NCI-H510A (cell line): ENCODE measurements at places on chromosomes 1 and 21.

GRCh38 chr1:246526380-246526779, 19.3 kb upstream of the SMYD3 start:
- DNase-seq = no peak

GRCh38 chr1:161266202-161266601, 7.7 kb downstream of the PCP4L1 start:
- no peak for DNase-seq

DNA sequence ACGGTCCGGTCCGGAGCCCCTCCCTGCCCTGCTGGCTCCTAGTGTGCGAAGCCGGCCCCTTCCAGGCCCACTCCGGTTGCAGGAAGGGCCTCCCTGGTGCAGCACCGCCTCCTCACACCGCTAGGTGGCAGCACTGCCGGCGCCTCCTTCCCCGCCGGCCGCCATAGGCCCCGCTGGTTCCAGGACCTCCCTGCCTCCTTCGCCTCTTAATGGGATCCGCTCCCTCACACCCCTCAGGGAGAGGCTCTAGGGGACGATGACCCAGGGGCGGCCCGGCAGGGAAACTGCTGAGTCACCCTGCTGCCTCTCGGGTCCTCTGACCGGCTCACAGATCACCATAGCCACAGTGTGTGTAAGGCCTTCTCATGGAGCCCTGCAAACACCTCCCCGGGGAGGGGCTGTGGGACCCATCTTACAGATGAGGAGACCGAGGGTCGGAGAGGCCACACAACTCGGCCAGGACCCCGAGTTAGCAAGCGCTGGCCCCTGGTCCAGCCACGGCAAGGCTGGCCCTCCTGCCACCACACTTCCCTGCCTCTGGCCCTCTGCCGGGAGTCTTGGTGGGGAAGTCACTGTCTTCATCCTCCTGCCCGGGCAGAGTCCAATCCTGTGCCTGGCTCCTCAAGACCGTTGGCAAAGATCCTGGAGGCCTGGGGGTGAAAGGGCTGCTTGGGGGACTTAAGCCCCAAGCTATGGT, 1.6 kb upstream of the AJAP1 start:
- no peak for DNase-seq

DNA sequence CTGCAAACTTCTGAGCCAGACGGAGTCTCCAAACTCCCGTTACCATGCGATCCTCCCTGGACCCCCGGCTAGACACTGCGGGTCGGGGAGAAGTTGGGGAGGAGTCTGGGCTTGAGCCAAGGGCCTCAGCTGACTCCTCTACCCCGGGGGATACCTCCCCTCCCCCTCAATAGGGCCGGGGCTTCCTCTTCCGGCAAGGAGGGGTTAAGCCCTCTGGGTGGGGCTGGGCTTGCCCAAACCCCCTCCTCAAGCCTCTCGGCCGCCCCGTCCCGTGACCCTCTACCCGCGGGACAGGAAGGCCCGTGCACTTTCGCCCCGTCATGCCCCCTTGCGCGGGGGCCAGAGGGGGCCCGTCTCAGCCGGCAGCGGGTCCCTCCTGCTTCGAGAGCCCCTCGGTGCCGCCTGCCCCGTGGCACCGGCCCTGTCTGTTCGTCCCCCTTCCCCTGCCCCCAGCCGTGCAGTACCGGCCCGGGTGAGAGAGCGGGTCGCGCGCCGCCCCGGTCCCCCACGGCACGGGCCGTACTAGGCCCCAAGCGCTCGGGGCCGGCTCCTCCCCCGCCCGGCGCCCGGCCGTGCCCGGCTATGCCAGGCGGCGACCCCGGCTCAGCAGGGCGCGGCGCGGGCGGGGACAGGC, 652 bp downstream of the ARL8A start:
- DNase-seq = no peak

DNA sequence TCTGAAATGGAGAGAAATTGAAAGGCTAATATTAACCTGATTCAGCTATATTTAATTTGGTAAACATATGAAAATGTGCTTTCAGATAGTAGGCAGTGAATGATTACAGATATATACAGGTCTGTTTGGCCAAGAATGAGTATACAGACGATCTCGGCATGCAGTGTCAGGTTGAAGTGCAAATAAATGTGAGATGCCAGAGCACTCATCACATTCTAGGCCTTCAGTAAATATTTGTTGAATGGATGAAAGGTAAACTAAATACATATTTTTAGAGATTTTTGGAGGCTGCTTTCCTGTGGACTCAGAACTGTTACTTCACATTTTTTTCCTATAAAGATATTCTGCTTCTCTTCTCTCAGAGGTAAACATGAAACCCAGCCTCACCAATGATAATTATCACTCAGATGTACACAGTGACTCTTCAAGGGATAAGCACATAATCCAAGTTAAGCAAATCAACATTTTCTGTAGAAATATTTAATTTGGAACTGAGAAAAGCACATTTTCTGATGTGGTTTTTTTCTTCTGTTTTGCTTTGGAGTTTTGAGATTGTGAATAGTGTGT, 702.9 kb downstream of the BRINP3 start:
- no peak for DNase-seq

GRCh38 chr1:230301322-230301721, 124.8 kb downstream of the PGBD5 start:
- DNase-seq = no peak

DNA sequence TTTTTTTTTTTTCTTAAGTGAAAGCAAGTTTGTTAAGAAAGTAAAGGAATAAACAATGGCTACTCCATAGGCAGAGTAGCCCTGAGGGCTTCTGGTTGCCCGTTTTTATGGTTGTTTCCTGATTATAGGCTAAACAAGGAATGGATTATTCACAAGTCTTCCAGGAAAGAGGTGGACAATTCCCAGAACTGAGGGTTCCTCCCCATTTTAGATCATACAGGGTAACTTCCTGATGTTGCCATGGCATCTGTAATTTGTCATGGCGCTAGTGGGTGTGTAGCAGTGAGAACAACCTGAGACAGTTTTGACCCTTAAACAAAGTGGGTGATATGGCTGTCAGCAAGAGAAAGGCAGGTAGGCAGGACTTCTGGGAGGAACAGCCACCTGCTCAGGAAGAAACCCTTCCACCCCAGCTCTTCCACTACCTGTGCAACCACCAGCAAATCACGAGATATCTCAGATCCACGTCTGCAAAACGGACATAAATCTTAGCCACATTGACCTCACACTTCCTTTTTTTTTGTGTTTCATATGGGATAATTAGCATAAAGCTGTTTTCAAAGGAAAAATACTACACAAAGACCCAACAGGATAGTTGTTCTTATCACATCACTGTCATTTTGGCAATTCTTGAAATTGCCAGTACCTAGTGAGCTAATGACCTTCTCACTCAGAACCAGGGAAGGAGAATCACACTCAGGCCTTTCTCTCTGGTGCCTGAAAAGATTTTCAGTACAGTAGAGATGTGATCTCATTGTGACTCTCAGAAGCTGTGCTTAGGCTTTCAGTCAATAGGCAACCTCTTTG, 34.8 kb upstream of the DUSP10 start:
- DNase-seq = no peak

- no peak for DNase-seq
These were observed 19.7 kb downstream of the SLC2A1 start for GRCh38 chr1:42938645-42939615.

DNA sequence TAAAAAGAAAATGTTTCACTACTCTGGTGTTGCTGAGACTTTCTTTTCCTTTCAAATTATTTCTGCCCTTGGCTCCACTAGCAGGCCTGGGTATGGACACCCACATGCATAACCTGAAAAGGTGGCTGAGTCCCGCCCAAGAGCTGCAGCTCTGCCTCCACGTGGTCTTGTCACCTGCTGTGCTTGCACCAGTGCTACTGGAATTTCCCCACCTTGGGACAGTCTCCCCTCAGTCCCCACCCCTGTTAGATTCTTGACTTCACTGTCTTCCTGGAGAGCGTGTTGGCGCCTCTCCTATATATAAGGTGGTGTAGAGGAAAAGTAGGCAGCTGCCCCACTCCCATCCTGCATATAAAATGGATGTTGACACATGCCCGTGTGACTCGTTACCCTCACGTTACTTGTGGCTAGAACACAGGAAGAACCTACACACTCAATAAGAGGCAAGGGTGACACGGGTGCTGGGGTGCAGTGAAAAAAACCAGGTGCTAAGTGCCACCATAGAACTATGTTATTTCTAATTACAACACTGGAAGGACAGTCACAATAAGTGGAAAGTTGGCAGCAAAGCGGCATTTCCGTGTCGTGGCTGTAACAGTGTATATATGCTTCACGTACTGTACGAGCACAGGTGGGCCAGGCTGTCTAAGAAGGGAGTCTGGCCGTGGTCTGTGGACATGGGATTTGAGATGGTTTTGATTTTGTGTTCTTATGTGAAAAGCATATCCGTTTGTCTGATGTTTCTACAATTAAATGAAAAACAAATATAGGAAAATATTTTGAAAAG, 61.0 kb downstream of the POFUT2 start:
- no peak for DNase-seq

DNA sequence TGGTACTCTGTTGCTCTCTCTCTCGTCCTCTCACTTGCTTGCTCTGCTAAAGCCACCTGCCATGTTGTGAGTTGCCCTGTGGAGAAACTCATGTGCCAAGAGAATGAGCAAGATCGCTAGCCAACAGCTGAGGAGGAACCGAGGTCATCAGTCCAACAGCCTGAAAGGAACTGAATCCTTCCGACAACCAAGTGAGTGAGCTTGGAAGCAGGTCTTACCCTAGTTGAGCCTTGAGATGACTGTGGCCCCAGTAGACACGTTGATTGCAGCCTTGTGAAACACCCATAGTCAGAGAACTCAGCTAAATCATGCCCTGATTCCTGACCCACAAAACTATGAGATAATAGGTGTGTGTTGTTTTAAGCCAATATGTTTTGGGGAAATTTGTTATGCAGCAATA, 48.1 kb upstream of the BACH1 start:
- no peak for DNase-seq

GRCh38 chr1:78651241-78651640, 1.6 kb downstream of the IFI44 start:
- no peak for DNase-seq

GRCh38 chr1:54359393-54360162, 46.6 kb downstream of the SSBP3 start:
- no peak for DNase-seq

- no peak for DNase-seq
These were observed 1769.7 kb downstream of the MRPL39 start for GRCh38 chr21:23837564-23837963.

DNA sequence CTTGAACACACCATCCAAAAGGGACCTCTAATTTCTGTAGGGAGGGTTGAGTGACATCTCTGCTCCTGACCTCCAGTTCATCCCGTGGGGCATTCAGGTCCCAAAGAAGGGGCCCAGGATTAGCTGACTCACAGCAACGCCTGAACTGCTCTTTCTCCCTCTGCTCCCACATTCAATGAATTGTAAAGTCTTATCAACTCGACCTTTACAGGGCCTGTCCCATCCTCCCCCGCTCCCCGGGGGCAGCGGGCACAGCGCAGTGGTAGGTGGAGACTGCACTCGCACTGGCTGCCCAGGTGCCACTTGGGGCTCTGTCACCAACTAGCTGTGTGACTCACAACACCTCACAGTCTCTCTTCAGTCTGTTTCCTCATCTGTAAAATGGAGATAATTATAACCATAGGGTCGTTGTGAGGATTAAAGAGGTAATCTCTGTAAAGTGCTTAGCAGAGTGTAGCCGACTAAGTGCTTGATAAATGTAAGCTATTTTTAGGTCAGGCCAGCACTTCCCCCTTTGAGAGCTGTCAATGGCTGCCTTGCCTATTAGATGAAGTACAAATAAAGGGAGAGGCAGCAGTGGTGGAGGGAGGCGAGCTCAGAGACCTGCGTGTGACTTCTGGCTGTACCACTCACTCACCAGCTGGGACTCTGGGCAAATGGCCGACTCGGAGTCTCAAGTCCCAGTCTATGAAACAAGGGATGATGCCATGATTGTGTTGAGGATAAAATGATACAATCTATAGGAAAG, 637 bp upstream of the MYBPHL start:
- peak; percentile 58 for DNase-seq

GRCh38 chr1:245168086-245168485, 13.3 kb downstream of the KIF26B start:
- no peak for DNase-seq

GRCh38 chr1:170214117-170215032, 68.6 kb downstream of the NTMT2 start:
- no peak for DNase-seq

DNA sequence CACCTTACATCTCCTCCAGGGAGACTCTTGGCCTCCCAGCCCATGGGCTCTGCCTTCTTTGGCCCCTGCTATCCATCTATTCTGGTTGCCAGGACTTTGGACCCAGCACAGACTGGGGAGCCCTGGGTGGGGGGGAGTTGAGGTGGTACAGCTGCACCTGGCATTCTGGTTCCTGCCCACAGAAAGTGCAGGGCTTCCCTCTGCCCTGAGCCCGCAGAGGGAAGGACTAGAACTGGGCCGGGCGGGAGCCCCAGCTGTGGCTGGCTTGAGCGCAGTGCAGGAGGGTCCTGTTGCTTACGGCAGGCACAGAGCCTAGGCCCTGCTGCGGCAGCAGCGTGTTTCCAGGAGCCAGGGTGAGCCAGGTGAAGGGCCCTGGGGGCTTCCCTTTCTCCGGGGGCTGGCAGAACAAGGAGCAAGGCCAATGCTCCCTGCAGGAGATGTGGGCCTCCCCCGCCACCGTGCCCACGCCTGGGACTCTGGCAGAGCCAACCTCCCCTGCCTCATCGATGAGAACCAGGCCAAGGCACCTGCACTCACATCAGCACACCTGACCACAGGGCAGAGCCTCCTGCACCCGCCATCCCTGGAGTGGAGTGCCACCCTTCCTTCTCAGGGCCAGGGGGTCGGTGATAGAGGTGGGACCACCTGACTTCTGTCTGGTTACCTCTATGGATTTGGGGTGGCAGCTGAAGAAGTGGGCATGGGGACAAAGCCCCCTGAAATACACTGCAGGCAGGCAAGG, 16.1 kb downstream of the PARS2 start:
- DNase-seq = no peak

DNA sequence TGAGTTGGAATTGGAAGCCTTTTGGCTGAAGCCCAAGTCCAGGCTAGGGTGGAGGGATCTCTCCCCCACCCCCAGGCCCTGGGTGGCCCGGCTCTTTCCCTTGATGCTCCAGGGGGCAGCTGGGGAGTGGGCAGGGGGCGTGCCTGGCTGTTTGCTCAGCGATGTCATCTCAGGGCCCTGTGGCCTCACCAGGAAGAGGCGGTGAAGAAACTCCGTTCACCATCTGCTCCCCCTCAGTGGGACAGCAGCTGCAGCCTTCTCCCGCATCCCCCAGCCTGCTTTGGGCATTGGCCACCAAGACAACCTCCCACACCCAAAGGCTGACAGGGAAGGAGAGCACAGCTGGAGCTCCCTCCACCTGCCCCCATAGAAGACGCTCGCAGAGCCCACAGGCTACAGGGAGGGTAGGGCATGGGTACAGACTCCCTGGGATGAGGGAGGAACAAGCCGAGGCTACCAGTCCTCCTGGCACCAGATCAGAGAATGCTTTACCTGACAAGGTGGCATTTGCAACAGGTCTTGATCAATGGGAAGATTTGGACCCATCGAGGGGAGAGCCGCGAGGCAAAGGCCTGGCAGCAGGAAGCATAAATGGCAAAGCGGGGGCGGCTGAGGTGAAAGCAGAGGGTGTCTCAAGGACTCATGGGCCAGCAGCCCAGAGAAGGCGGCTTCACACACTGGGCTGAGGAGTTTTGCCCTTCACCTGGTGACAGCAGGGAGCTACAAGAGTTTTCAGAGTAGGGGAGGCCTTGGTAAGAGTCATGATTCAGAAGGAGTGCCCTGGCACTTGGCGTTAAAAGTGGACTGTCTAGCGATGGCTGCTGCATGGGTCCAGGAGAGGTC, 6.5 kb upstream of the GUCA2A start:
- no peak for DNase-seq
